ENCODE measurements at places on chromosomes 5 and 9.

DNA sequence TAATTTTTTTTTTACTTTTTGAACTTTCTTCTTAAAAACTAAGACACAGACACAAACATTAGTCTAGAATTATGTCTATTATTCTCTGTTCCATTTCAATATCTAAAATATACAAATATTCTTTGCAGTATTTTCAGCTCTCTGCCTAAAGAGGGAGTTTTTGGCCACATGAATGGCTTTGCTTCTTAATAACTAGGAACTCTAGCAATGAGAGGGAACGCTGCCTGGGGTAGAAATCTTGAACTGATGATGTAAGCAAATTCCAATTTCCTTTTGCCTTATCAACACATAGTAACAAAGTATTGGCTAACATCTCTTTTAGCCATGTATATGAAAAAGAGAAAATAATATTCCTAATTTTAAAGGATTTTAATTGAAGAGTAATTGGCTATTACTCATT lies 51.9 kb downstream of the SLC25A46 start:
- peak; percentile 14 for DNase-seq

- DNase-seq, result no peak
Observed at GRCh38 chr5:15496886-15497285, 3.1 kb upstream of the FBXL7 start.

DNA sequence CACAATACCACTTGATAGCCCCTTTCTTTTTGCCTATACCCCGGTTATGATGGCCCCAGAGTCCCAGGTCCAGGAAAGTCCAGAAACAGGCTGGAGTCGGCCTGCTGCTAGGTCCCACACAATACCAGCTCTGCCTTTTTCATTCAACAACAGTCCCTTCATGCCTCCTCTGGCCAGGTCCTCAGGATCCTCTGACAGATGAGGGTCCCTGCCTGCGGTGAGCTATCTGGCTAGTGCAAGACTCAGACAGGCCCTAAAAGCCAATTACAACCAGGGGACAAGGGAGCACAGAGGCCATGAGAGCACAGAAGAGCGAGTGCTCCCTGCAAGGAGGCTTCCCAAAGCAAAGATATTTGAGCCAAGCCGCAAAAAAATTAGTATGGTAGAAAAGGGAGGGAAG lies 84.8 kb upstream of the ZBTB43 start:
- DNase-seq, result no peak

GRCh38 chr9:97271292-97271691 lies 36.2 kb upstream of the CCDC180 start:
- DNase-seq, result no peak

GRCh38 chr9:111953444-111953843 lies 56.8 kb downstream of the UGCG start:
- no peak for DNase-seq

DNA sequence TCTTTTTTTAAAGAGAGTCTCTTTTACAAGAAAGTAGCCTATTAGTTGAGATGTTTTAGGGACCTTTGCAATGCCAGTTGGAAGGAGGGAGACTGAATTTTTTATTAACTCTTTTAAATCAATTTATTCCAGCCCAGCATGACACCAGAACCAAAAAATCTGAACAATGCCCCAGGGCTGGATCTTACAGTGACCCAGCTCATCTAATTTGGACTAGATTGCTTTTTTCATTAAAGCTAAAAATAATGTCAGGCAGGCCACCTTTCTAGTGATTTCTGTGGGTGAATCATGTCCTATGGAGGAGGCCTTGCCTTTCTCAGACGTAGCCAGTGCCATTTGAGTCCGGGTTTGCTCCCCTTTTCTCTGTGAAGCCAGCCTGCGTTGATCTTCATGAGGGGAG lies 38.8 kb downstream of the MAP1B start:
- no peak for DNase-seq

DNA sequence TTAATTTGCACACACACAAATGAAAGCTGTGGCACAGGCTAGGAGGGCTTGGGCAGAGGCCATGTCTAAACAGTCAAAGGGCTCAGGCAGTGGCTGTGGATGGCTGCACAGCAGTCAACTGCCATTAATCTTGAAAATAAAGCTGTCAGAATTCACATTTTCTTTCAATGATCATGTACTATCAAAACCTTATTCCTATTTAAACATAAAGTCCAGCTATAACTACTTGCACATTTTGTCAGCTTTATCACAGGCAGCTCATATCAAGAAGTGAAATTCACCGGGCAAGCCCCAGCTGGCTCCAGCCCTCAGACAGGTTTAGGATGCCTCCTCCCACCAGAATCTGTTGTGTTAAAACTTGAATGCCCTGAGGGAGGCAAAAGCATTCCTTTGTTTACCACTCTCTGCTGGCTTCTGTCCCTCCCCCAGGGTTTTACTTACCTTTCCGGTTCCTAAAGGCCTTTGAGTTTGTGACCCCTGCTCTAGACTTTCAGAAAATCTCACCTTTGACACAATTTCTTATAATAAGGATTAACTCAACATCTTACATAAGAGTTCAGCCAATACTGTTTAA lies 54.9 kb upstream of the GRAMD2B start:
- no peak for DNase-seq

- no peak for DNase-seq
Observed at GRCh38 chr9:108363311-108363710, 492.5 kb downstream of the ACTL7B start.

- no peak for DNase-seq
Observed at GRCh38 chr9:21015995-21016394, 15.4 kb downstream of the HACD4 start.

- no peak for DNase-seq
Observed at GRCh38 chr5:82375488-82376244, 97.5 kb upstream of the RPS23 start.

DNA sequence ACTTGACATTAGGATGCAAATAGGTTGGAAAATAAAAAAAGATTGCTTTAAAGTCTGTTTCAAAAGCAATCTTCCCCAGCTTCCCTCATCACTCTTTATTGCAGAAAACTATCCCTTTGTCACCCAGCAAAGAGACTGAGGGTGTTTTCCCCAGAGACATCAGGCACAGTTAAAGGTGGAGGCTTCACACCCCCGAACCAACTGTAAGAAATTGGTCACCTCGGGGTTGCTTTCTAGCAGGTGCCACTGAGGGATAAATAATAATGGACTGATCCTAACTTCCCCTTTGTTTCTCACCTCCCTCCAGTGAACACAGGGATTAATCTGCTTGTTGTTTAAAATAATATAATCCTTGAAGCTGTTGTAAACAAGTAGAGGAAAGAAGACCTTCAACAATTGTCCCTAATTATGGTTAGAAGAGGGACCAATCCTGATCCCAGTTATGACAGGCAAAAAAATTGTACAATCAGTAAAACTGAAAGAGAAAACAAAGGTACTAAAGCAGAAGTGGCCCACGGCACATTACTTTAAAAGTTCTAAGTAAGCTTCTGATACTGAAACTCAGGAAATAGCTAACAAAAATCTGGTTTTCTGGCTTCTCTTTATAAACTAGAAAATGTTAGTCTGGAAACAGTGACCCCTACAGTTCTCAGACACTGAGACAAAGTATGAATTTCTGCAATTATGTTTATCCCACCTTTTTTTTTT lies 6.6 kb upstream of the PCSK1 start:
- DNase-seq, result no peak

DNA sequence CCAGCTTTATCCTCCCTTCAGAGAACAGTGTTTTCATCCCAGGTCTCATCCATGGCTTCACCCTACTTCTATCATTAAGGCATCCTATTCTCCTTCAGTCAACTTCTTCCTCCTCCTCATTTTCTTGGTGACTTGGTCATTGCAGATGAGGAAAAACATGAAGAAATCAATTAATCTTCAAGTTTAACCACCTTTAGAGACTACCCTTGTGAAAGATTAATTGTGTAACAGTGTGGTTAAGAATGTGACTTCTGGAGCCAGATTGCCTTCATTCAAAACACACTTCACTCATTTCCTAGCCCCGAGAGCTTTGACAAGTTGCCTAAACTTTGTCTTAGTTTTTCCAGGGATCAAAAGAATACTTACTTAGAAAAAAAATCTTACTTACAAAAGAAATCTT lies 110.0 kb downstream of the STK32A start:
- no peak for DNase-seq

GRCh38 chr5:73201547-73202513 lies 28.8 kb downstream of the TMEM174 start:
- DNase-seq, result peak; percentile 56

DNA sequence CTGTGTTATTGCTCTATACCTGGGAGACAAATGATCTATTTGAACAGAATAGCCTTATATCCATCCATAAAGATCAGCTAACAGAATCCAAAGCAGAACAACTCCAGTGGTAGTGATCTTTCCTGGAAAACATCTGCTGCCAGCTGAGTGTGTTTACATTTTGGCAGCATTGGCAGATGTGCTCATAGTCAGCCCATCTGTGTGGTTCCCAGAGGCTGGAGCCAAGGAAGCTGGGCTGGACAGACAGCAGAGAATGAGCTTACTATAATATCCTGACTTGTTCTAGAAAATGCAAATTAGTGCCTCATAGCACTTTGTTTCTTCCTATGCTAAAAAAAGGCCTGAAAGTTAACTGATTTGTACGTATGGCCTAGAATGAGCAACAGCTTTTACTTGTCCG lies 99.7 kb downstream of the ST8SIA4 start:
- no peak for DNase-seq
